ENCODE measurements at places on chromosomes 6 and 20.

DNA sequence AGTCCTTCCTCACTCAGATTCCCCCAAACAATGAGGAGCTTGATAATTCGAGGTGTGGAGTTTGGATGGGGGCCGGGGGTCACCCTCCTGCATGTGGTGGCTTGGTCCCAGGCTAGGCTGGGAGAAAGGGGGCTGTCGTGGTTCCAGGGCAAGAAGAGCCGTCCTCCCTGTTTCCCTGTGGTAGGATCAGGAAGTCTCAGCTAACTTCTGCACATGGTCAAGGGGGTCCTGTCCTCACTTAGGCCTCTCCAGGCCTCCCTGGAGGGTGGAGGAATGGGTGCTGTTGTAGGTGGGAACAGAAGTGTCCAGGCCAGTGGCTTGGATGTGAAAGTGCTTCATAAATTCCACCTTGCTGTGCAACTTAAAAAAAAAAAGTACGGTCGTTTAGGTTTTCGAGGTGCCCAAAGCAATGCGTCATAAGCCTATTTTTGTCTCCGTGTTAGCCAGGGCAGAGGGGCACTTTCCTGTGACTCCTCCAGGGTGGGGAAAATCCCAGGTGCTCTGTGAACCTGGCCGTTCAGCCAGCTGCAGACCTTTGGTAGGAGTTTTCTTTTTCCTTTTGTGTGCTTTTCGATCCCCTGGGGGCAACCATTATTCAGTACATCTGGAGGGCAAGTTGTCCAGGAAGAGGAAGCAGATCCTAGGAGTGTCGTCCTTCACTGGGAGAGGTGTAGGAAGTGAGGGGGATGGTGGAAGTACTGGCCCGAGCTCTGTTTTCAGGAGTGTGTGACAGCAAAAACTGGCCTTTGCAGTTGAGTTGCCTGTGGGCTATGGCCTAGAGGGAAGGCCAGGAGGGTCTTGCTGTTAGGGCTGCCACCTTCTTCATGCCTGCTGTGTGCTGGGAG lies 9.6 kb downstream of the IGF2R start:
- DNase-seq, result no peak

GRCh38 chr6:168741305-168741704 lies 300.3 kb downstream of the SMOC2 start:
- DNase-seq, result no peak

- no peak for DNase-seq
These were observed 170.1 kb downstream of the LRFN2 start for GRCh38 chr6:40417031-40417430.

DNA sequence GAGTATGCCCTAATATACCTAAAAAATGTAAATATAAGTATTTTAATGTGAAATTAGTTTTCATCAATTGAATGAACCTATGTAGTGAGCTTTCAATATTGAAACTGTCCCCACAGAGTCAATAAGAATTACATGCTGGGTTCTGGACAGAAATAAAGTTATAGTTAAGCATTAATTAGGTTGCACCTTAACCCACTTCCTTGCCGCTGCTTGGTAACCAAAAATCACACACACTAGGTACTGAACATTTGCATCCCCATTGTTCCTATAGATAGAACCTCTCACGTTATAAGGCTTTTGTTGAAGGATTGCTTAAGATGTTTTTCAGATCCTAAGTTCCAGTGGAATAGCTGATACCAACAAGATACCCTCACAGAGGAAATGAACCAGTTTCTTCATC lies 237.1 kb upstream of the OPRM1 start:
- DNase-seq, result no peak

- DNase-seq, result no peak
These were observed 86.6 kb upstream of the RPS6KA2 start for GRCh38 chr6:166713434-166714186.

DNA sequence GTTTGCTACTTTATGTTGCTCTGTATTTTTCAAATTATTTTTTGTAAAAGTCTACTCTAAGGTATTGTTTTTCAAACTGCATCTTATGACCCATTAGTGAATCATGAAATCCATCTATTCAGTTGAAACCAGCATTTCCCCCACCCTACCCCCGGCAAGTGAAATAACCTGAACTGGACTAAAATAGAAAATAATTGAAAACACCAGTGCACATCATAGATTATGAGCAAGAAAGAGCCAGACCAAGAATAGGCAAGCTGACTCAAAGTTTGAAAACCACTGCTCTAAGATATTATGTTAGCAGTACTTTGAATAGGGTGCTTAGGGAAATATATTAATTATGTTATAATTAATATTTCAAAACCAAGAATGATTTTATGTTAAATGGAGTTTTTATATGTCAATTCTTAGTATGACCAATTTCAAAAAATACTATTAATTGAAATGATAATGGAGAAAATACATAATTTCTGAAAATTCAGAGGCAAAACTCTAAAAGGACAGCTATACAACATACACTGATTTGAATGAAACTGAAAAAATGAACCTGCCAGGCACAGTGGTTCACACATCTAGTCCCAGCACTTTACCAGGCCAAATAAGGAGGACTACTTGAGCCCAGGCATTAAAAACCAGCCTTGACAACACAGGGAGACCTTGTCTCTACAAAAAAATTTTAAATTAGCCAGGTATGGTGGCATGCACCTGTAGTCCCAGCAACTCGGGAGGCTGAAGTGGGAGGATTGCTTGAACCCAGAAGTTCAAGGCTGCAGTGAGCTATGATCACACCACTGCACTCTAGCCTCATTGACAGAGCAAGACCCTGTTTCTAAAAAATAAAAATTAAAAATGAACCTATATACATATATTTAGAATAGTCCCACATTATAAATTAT lies 112.0 kb downstream of the CDK19 start:
- no peak for DNase-seq

DNA sequence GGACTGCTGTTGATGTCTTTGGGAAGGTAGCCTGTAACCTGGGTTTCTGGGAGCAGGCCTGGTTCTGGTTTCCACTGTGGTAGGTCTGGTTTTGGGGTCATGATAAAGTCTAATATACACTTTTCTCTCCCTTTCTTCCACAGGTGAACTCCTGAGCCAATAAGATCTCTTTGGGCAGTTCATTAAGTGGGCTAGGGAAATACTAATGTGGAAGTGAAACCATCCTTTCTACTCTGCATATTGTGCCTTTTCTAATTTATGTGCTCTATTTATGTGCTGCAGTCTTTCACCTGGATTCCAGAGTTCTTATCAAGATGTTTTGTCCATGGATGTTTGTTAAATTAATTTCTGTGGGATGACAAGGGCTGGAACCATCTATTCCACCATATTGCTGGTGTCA lies 165.7 kb upstream of the PTPRK start:
- DNase-seq, result no peak

GRCh38 chr6:83696674-83697073 lies 12.2 kb downstream of the SNAP91 start:
- DNase-seq, result no peak

DNA sequence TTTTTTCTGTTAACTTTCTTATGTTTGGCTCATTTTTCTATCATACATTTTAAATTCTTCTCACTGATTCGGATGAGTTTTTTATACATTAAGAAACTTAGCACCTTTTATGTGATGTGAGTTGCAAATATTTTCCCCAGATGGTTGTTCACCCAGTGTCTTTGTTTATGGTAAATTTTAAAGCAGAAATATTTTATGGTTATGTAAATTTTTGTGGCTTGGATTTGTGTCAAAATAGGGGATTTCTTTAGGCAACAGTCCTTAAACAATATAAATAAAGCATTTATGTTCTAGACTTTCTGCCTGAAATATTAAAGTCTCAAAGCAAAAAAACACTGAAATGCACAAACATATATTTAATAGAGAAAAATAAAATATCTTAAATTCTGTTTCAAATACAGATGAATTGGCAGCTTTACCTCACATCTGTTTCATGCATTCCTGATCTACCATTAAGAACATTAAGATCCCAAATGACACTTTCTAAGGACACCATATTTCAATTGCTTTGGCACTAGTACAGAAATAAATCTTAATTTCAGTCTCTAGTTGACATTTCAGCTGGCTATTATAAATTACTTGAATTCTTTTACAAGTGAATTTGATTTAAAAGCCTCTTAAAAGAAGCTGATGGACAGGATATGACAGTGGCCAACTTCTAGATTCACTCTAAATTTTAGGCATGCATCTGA lies 646.6 kb downstream of the HACE1 start:
- DNase-seq, result no peak

GRCh38 chr6:39599341-39599740 lies 125.9 kb downstream of the KIF6 start:
- DNase-seq, result no peak

DNA sequence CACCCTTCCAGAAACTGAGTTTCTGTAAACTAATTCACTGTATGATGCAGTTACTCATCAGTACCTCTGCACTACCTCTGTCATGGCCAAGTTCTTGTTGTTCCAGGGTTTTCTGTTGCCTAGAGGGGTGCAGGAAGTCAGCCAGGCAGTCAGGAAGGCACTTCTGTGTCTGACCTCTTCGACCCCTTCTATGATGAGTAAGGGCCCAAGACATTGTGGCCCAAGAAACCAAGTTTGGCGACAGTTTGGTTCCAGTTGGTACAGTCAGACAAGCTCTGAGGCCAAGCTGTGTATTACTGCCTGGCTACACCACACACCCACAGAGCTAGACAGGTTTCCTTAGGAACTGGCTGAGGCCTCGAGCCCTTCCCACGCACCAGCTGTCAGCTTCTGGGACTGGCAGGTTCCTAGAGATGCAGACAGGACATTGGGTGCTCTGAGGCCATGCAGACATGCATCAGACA lies 41.2 kb downstream of the TRAF3IP2 start:
- DNase-seq, result no peak

- DNase-seq, result no peak
These were observed 4.0 kb downstream of the TNFRSF6B start for GRCh38 chr20:63700199-63701050.

DNA sequence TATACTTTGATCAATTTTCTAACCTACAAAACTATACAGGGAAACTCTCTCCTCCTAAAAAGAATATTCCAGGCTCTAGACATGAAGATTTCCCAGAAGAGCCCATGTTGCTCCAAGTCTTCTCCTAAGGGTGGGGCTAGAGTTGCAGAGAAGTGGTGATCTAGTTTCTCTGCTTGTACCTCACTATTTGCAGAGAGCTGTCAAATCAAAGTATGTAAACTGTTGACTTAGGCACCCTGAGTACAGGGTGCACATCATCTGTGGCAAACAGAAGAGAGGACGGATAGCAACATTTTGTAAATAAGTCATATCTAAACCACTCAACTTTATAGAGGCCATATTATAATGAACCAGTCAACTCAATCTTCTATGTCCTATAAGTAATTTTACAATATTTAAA lies 250.1 kb downstream of the KHDRBS2 start:
- DNase-seq, result no peak

DNA sequence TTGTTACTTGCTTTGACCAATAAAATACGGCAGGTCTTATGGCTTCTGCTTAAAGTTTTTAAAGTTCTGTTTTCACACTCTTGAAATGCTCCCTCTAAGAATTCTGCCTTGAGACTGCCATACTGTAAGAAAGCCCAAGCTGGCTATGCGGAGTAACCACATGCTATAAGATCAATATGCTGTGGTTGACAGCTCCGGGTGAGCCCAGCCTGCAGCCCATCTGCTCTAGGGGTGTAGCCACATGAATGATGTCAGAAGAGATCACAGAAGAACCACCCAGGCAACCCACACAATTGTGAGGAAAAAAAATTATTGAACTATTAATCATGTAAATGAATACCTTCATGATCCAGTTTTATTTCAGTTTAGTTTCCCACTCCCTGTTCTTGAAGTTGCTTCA lies 26.1 kb upstream of the SH3BGRL2 start:
- DNase-seq, result no peak

GRCh38 chr6:144749263-144749662 lies 464.1 kb downstream of the UTRN start:
- peak; percentile 12 for DNase-seq
